ENCODE measurements at places on chromosomes 12 and 14.

DNA sequence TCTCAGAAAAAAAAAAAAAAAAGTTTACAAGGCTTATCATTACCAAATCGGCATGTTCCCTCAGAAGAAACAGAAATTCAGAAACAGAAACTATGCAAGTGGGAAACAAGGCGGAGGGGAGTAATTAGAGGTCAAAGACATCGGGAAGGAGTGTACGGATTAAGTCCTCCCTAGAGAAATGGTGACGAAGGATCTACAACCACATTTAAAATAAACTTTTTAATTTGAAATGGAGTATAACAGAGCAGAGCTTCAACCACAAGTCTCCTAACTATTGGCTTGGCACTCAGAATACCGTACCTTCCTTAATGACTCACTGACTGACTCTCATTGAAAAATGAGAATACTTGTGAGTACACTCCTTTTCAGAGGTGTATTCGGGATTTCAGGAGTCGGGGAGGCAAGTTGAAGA, 908 bp downstream of the ENTPD5 start:
- DNase-seq: no peak

- no peak for DNase-seq
Observed at GRCh38 chr12:51941011-51941581, 10.4 kb upstream of the ACVR1B start.

- no peak for DNase-seq
Observed at GRCh38 chr12:34350092-34351041, 328.1 kb downstream of the ALG10 start.

DNA sequence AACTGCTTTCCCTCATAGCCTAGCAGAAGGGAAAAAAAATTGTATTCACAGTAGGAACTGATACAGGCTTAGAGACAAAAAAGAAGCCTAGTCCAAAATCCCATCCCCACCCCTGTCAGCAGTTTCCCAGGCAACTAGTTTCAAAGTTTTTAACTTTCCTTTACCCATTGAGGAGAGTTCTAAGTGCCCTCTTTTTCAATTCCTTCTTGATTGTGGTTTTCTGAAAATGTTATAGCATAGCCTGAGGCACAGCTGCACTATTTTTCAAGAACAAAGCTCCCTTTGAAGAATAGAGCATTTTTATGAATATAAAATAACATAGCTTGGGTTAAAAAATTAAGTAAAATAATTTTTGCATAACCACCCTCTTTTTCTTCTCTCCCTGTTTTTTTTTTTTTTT, 81.6 kb downstream of the IPO8 start:
- no peak for DNase-seq

- DNase-seq: no peak
Observed at GRCh38 chr12:19799216-19799615, 359.9 kb downstream of the AEBP2 start.

- no peak for DNase-seq
Observed at GRCh38 chr12:89213139-89213538, 139.2 kb downstream of the DUSP6 start.

DNA sequence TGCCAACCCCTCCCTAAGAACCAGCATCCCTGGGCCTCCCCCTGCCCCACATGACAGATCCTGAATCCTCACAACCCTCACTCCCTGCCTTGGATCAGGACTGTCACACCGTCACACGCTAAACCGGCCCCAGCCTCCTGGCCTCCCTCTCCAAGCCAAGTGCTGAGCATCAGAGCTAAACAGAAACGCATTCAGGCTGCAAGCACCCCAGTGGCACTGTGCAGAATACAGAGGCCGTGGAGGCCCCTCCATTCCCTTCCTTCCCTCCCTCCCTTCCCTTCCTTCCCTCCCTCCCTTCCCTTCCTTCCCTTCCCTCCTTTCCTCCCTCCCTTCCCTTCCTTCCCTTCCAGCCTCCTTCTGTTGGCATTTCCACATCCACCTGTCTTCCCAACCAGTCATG, 12.6 kb downstream of the POLE start:
- DNase-seq: no peak

GRCh38 chr12:70919597-70920035, 922 bp downstream of the PTPRR start:
- DNase-seq: no peak
